ENCODE measurements at places on chromosomes 16 and 17.

DNA sequence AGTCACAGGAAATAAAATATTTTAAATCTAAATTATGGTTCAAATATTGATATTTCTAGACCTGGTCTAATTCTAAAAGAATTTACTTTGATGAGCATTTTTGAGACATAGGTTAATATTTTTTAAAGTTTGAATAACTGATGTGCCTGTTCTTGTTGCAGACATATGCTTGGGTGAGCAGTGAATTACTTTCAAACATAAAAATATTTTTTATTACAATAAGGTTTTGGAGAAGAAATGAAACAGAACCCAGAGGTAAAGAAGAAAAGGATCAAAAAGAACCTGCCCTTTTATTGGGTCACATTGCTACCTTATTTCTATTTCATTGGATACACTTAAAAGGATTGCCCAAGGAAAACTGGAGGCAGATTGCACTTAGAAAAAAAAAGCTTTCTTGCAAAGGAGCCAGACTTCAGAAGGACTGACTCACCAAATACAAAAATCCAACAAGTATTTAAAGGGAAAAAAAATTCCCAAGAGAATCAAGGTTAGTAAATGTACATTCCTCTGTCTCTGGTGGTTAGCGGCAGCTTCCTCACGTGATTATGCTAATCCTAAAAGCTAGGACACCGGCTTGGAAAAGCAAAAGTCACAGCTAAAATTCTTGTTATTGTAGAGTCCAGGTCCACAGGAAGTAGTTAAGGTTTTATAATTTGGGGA, 18.5 kb downstream of the ENPP7 start:
- no peak for DNase-seq

GRCh38 chr16:46883353-46883689, 841 bp upstream of the GPT2 start:
- no peak for DNase-seq

- no peak for DNase-seq
These were observed 7.9 kb upstream of the BAIAP2 start for GRCh38 chr17:81027038-81027437.

- DNase-seq, result no peak
These were observed 79.0 kb downstream of the ARHGAP17 start for GRCh38 chr16:24936151-24936550.

- DNase-seq, result no peak
These were observed at the start of gene SAMD14 for GRCh38 chr17:50129728-50130558. Gene SAMD14, minus strand, starts transcription at chr17:50130160. Its CDS starts 5,201 bp downstream, at chr17:50124959.

DNA sequence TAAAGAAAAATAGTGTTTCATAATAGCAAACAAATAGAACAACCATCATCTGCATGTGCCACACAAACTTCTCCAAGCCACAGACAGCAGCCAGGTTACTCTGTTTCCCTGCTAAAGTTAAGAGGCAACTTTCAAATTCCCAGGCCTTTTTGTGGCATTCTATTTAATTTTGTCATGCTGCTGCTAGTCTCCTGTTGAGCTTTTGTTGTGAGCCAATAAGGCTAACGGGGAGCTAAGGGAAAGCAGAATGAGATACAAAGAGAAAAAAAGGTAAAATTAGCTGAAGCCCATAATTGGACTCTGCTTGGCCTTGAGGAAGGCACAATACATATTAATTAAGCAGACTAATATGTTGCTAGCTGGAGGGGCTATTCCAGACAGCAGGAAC, 74.7 kb upstream of the GNAO1 start:
- DNase-seq, result no peak

DNA sequence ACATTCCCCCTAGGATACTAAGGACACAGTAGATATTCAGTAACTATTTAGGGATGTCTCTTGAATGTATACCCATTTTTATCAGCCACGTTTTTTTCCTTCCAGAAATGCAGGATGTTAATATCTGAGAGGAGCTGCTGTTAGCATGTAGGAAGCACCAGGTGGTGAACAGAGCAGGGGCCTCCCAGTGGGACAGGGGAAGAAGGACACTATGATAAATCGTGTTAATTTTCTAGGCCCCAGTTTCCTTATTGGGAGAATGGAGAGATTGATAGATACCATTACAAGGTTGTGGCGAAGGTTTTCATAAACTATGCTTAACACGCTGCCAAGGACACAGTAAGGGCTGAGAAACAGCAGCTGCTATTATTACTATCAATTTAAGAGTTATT, 45.4 kb downstream of the PRSS54 start:
- DNase-seq, result no peak

- DNase-seq, result no peak
These were observed 25.6 kb downstream of the ABCC3 start for GRCh38 chr17:50660042-50660886.

DNA sequence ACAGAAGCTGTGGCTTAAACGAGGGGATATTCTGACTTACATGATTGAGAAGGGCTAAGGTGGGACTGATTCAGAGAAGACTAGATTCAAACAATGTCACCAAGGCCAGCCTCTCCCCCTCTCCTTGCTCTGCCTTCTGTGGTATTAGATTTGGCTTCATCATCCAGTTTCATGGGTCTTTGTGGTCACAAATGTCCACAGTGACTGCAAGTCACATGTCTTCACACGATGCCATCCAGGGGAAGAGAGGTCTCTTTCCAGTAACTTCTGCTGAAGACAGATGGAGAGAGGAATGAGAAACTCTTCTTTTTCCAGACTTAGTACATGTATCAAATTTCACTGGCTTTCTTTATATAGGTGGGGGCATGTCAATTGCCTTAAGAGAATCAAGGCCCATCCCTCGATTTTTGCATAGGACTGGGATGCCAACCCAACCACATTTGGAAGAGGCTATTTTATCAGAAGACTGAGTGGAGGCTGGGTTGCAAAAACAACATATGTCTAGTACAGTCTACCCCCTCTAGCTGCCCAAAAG, 57.3 kb upstream of the HNF1B start:
- no peak for DNase-seq

DNA sequence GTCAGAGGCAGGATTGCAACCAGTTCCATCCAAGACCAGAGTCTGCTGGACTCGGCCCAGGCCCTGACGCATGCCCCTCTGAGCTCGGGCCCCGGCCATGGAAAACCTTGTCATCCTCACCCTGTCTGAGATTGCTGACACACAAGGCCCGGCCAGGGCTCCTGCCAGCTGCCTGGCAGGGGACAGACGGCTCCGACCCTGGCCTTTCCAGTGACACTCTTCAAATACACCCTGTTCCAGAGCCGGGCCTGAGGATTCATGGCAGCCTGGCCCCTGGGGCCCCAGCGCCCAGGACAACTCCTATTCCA, 3.2 kb upstream of the PABPN1L start:
- DNase-seq, result no peak

- DNase-seq, result no peak
These were observed 1.6 kb downstream of the RPL13 start for GRCh38 chr16:89561884-89562599.

GRCh38 chr16:87784812-87785211, 19.0 kb upstream of the KLHDC4 start:
- no peak for DNase-seq

DNA sequence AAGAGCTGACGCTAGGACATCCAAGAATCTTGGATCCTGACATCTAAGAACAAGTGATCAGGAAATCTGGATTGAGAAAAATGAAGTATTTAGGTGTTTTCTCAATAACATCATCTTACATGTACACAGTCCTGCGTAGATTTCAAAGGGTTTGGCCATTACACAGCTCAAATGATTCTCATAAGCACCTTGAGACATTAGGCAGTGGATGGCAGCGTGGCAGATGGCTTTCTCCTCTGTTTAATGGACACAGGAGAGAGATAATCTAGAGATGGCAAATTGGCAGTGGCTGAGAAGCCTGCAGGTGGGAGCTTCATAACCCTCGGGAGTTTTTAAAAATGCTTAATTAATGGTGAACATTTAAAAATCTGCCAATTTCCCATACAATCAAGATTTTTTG, 137.5 kb downstream of the ZFHX3 start:
- DNase-seq, result no peak

GRCh38 chr17:77366558-77367245, 225.9 kb downstream of the SEC14L1 start:
- DNase-seq, result no peak

DNA sequence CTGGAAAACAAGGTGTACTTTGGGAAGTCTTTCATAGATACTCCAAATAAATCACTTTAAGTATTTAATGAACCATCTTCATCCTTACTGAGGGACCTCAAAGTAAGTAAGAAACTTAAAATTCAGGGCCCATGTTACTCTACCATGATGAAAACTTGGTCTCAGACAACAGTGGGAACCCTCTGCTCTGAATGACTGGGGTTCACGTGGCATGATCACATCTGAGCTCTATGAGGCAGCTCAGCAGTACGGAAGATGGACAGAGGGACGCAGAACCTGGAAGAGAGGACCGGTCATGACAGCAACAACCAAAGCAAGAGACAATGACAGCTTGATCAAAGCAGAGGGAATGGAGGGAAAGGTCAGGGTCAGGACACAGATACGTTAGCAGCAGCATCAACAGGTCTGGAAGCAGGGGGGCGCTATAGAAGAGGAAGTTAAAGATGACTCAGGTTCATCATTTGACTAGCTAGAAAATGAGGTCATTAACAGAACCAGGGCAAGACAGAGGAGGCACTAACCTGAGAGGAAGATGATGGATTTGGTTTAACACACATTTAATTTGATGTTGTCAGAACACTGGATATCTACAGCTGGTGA, 9.5 kb downstream of the XPO6 start:
- no peak for DNase-seq

GRCh38 chr17:65027305-65027704, 29.2 kb downstream of the GNA13 start:
- peak; percentile 51 for DNase-seq

GRCh38 chr16:78045865-78046581, 23.7 kb downstream of the CLEC3A start:
- no peak for DNase-seq

GRCh38 chr16:73874324-73874723, 422.3 kb upstream of the PSMD7 start:
- DNase-seq, result no peak

GRCh38 chr16:8869212-8869987, 594 bp upstream of the CARHSP1 start:
- DNase-seq, result no peak

GRCh38 chr17:1705004-1705403, 5.2 kb downstream of the TLCD2 start:
- DNase-seq, result no peak

DNA sequence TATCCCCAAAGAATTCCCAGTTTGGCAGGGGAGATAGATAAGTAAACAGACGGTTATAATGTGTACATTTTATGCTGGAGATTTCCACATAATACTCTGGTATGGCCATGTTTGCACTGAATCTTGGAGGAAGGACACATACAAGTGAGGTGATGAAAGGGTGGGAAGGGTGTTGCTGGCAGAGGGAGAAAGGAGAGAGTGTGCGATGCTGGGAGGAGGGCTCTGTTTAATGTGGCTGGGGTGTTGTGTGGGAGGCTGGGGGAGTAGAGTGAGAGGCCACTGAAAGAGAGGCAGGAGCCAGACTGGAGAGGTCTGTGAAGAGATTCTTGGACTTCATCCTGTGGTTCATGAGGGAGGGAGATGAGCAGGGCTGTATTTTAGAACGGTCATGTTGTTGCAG, 87.6 kb downstream of the SPACA3 start:
- DNase-seq, result no peak

DNA sequence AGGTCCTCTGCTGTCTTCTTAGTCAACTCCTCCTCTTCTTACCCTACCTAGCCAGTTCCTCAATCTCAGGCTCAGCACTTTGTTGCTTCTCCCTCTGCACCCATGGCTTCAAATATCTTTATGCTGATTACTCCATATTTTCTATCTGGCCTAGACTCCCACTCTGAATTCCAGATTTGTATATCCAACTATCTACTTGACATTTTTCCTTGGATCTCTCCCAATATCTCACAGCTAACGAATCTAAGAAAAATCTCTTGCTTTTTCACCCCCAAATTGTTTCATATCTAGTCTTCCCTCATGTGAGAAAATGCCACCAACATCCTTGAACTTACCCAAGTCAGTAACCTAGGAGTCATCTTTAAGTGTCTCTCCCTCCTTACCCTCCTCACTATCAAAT, 176.4 kb upstream of the ERCC4 start:
- DNase-seq, result no peak

DNA sequence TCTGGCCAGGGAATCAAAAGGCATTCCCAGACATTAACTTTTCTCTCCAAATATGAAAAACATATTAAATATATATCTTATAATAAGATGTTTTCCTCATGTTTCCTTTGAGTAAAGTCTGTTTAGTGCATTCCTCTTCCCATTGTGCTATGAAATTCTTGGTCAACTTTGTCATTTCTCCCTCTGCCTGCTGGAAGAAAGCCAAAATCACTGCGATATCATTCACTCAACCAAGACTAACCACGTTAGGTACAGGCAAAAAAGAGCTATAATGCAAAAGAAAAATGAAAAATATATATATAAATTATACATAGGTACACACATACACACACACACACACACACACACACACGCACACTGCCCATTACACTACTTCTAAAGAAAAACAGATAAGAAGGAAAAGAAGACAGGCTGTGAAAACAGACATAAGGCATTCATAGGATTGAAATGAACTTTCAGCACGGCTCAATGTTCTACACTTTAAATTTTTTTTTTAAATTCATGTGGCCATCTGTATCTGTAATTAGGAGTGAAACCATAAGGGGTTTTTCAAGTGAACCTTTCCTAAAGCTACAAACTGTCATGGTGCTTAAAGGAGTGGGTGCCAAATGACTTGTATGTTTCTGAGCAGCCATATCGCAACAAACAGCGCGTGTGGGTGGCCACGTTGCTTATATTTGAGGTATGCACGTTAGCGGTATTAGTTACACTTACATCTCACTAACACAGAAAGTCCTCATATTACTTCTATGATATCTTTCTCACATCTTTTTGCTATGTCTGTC, 71.6 kb upstream of the PSMD7 start:
- DNase-seq, result no peak

- DNase-seq, result no peak
These were observed 9.9 kb upstream of the KRT19 start for GRCh38 chr17:41537990-41538389.

- DNase-seq, result no peak
These were observed 70.4 kb downstream of the USP32 start for GRCh38 chr17:60321336-60322055.

DNA sequence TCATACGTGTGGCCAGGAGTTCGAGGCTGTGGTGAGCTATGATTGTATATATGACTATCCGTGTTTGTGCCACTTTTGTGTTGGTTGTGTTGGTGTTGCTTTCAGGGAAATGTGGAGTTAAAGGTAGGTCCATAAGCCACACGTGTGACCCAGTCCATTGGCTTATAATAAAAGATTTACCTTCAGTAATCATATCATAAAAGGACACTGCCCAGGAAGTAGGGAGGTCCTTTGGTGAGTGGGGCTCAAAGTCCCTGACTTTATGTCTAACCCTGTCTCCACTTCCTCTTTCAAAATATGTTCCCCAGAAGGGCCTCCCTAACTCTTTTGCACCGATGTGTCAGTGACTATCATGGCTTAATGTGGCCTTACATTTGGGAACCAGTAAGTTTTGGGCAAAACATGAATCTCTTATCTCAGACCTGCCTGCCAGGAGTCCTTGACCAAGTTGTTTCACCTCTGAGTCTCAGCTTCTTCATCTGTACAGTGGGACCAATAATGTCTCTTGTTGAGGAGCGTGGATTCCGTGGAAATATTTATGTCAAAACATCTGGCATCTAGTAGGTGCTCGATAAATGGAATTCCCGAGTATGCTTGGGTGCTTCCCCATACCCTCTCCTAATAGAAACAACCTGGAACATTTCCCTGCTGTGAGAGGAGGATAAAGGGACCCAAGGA, 4.8 kb downstream of the TNP2 start:
- no peak for DNase-seq

Measured in hematopoietic multipotent progenitor cell treated with erythropoietin and hydrocortisone succinate and interleukin-3 and kit ligand, for 15 days (in vitro differentiated cells).